HAP-1 (cell line): ENCODE measurements at places on chromosomes 2 and 18.

DNA sequence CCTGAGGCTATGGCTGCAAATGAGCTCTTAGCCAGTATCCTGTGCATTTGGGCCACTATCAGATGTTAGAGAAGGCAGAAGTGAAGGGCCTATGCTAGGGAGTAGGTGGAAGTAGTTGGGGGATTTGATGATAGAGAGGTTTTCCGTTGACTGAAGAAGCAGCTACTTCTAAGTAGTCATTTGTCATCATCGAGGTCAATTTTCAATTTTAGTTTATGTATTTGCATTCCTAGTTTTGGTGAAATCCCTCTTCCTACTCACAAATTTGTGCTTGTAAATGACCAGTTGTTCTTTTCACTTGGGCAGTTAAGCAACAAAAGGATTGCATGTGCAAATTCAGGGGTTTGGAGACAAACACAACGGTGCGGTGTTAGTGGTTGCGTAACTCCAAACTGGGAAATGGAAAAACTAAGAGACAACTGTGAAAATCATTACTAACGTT is 48.5 kb upstream of the PELI1 start:
- no peak for DNase-seq

DNA sequence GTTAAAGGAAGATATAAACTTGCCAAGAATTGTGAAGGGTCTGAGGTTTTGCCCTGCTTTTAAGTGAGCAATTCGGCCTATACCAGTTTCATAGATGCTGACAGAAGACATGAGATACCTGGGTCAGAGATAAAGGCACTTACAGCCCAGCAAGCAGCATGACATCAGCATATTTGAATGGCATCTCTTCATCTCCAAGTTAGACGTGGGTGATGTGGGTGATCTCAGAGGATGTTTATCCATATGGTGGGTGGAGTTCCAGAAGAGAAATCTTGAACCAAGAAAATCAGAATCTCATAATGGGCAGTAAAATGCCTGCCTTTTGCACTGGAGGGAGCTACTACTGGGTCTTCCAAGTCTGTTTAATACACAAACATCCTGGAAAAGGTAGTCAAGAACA is 44.7 kb downstream of the GYPC start:
- peak; percentile 5 for DNase-seq

DNA sequence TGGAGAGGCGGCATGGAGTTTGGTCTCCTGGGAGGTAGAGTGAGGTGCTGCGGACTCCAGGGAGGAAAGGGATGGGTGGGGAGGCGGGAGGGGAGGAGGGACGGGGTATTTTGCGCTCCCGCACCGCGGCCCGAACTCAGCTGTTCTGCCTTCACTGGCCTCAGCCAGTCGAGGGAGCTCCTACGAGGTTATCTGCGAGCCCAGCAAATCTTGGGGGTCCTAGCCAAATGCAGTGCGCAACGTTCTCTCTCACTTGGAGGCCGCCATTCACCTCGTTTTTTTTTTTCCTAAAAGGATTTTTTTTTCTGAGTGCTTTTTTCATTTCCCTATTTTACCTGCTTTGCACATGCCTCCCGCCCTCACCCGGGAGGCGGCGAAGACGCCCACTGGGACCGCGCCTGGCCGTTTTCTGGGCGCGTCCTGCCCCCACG is 877 bp upstream of the BCL2L11 start:
- no peak for DNase-seq

DNA sequence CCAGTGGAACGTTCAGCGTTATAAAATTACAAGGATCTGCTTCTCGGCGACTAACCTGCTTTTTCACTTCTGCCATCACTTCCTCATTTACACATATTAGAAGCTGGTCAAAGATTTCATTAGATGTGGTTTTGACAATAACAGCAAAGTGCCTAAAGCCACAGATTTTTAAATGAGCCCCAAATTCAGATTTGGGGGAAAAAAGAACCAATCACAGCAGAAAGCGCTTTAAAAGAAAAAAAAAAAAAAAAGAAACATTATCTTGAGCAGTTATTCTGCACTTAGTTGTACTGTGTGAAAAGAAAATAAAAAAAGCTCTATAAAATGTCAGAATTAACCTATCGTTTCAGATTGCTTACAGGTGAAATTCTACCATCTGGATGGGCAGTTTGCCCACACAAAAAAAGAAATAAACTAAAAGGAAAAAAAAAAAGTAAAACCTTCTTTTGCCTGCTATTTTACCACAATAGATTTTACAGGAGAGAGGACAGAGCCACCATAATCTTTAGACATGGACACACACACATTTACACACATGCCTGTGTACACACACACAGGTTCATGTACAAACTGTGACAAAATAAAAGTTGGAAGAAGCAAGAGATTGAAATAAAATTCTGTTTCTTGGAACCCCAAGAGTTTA is 167.2 kb downstream of the TCF4 start:
- no peak for DNase-seq

GRCh38 chr2:38097988-38098385 is 22.0 kb upstream of the CYP1B1 start:
- DNase-seq: no peak

DNA sequence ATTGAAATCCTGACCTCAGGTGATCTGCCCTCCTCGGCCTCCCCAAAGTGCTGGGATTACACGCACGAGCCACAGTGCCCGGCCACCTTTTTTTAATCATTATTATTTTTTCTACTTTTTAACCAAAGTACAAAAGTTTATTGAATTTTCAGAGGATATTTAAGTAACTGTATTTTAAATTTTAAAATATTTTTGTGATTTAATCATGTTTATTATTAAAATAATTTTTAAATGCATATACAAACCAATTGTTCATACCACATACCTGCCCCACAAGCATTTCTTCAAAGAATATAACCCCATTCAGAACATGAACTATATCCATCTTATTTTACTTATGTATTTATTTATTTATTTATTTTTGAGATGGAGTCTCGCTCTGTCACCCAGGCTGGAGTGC is 163.6 kb upstream of the MAP2 start:
- DNase-seq: no peak

DNA sequence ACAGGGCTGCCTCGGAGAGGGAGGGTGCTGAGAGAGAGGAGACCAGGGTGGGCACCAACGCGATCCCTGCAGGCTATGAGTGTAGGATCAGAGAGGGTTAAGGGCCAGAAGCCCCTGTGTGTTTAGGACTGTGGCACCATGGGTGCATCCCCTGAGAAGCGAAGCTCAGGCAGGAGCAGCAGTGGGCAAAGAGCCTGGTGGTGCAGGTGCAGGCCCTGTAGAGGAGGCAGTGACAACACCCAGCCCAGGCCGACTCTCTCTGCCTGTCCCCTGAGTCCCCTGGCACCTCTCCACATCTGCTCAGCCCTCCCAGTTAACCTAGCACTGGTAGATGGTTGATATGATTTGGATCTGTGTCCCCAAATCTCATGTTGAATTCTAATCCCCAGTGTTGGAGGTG is 139.8 kb downstream of the RNF152 start:
- no peak for DNase-seq

- peak; percentile 67 for DNase-seq
Observed at GRCh38 chr2:159807183-159808031, 9.4 kb upstream of the CD302 start.
